ENCODE measurements at places on chromosomes 5 and 9. TPM values are rescaled to one million over a fixed set of nuclear protein-coding genes. Genes with fewer than 3 reads are reported as not detected.

Gene PCDHB2
- total RNA-seq, result 0.90 TPM

Gene TAF11L5
- not detected for total RNA-seq

Gene OBP2B
- total RNA-seq, result not detected

Gene PPP3R2
- total RNA-seq, result not detected

Gene SPINK6
- total RNA-seq, result not detected

Gene GMCL2
- not detected for total RNA-seq

Gene NR2F1
- 0.27 TPM for total RNA-seq

Gene QSOX2
- total RNA-seq, result 7.6 TPM

Gene SPATA31A3
- total RNA-seq, result not detected

Gene REEP2
- 5.0 TPM for total RNA-seq

- H3K27ac ChIP-seq, result no peak overlapping the region
- H3K27me3 ChIP-seq, result no peaks in the 10 kb centered on the region
- DNase-seq, result no peak
- H3K36me3 ChIP-seq, result no peaks in the 10 kb centered on the region
- H3K4me3 ChIP-seq, result no peak overlapping the region
These were observed 45.4 kb downstream of the ALDH1A1 start for GRCh38 chr9:72907421-72907820.

DNA sequence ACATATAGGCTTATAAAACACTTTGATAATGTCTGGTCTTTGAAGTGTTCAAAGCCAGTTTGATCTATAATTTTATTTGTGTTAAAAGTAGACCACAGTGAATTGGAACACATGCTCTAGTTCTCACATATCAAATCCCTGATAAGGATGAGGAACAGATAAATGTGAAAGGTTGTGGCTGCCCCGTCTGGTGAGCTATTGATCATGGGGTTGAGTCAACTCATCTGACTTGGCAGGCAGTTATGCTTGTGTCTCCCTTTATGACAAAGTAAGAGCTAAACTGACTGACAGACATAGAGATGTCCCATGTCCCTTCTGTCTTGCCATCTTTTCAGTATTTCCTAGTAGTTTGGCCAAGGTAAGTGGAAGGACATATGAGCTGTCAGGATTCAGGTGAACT is 2.9 kb upstream of the ERMP1 start:
- no peak overlapping the region for H3K4me3 ChIP-seq
- H3K27me3 ChIP-seq, result no peaks in the 10 kb centered on the region
- H3K36me3 ChIP-seq, result no peaks in the 10 kb centered on the region
- no peak for DNase-seq
- H3K4me1 ChIP-seq, result peaks cover 18% of the 10 kb centered on the region

DNA sequence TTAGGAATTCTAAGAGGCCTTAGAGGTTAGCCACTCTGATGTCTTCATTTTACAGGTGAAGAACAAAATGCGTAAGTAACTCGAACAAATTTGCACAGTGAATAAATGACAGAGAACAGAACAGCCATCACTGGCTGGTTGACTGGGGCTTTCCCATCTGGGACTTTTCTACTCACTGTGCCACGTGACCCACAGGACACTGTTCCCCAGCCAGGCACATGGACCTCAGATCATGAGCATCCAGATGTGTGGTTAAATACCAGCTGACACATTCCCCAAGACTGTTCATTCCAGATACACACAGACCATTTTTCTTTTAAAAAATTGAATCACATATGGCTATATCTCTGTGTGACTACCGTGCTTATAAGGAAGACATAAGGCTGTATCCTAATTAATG is 25.8 kb upstream of the MED10 start:
- H3K36me3 ChIP-seq, result no peaks in the 10 kb centered on the region
- H3K27me3 ChIP-seq, result no peaks in the 10 kb centered on the region
- no peaks in the 10 kb centered on the region for H3K4me1 ChIP-seq
- no peak overlapping the region for H3K4me3 ChIP-seq

GRCh38 chr9:99092643-99093491 is 12.0 kb upstream of the TGFBR1 start:
- no peak overlapping the region for H3K27ac ChIP-seq
- no peaks in the 10 kb centered on the region for H3K36me3 ChIP-seq
- peaks cover 3% of the 10 kb centered on the region for H3K27me3 ChIP-seq
- no peaks in the 10 kb centered on the region for H3K4me1 ChIP-seq
- no peak overlapping the region for H3K4me3 ChIP-seq

- H3K4me3 ChIP-seq, result no peak overlapping the region
- H3K27me3 ChIP-seq, result no peaks in the 10 kb centered on the region
- H3K27ac ChIP-seq, result peak overlapping the region; percentile 65
- H3K36me3 ChIP-seq, result no peaks in the 10 kb centered on the region
- no peak for DNase-seq
These were observed 287.8 kb upstream of the RASA1 start for GRCh38 chr5:86979811-86980411.

DNA sequence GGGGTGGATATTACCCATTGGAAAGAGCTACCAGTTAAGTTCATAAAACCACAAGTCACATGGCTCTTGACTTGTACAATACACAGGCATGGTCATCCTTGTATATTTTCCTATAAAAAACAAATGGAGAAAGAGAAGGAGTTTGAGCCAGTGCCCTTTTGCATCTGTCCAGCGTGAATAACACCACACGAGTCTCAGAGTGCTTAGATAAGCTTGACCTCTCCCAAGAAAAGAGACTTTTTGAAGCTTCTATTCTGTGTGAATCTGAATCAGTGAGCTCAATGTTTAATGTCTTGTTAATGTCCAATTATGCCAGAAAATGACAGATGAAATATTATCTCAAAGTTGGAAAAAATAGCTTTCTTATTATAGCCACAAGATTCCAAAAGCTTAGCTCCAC is 30.9 kb upstream of the LPAR1 start:
- H3K4me1 ChIP-seq, result no peaks in the 10 kb centered on the region
- no peak overlapping the region for H3K27ac ChIP-seq
- no peaks in the 10 kb centered on the region for H3K36me3 ChIP-seq
- no peaks in the 10 kb centered on the region for H3K27me3 ChIP-seq
- no peak overlapping the region for H3K4me3 ChIP-seq
- no peak for DNase-seq

DNA sequence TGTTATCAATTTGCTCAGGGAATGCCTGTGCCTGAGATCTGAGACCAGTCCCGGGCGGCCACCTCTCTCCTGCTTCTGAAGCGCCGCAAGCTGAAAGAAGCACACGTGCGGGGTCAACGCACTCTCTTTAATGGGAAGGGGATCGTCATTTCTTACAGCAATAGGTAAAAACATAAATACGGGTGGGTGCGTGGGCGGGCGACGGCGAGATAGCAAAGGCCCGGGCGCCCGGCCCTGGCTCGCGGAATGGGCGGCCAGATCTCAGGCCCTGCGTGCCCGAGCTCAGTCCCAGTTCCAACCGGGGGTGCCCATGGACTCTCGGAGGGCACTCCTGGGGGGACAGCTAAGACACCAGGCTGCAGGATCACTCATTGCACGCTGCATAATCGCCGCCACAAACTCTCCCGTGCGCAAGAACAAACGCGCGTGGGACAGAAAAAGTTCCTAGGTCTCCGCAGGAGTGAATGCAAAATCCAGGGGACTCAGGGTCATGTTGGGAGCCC is 3.0 kb downstream of the NKX2-5 start:
- H3K36me3 ChIP-seq, result no peaks in the 10 kb centered on the region
- H3K27me3 ChIP-seq, result peaks cover 88% of the 10 kb centered on the region
- peak overlapping the region; percentile 73 for H3K4me3 ChIP-seq
- peaks cover 34% of the 10 kb centered on the region for H3K4me1 ChIP-seq

DNA sequence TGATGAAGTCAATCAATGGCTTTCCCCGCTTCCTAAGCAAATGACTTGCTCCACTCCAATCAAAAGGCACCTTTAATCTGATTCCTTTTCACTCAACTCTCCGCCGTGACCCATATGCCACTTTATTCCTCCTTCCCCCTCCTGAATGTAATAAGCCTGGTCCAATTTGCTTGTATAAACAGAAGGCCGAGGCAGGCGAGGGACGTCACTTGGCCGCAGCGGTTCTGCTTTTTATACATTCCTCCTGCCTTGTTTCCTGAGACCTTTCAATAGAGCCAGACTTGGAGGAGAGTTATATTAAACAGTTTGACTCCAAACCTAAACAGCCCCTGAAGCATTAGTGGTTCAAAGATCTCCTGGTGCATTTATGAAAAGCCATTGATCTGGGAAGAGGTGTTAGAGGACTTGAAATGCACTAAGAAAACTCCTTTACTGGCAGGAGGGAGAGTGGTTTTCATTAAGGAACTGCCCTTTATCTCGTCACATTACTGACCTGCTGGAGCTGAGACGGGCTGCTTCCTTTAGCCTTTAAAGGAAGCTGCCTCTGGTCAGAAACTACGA is 273.4 kb downstream of the SLIT3 start:
- no peaks in the 10 kb centered on the region for H3K27me3 ChIP-seq
- H3K4me1 ChIP-seq, result no peaks in the 10 kb centered on the region
- no peak overlapping the region for H3K27ac ChIP-seq
- no peaks in the 10 kb centered on the region for H3K36me3 ChIP-seq

GRCh38 chr9:105331755-105332154 is 87.3 kb downstream of the SLC44A1 start:
- no peak for DNase-seq
- H3K4me1 ChIP-seq, result no peaks in the 10 kb centered on the region
- H3K27ac ChIP-seq, result no peak overlapping the region
- peaks cover 7% of the 10 kb centered on the region for H3K36me3 ChIP-seq
- H3K27me3 ChIP-seq, result no peaks in the 10 kb centered on the region

DNA sequence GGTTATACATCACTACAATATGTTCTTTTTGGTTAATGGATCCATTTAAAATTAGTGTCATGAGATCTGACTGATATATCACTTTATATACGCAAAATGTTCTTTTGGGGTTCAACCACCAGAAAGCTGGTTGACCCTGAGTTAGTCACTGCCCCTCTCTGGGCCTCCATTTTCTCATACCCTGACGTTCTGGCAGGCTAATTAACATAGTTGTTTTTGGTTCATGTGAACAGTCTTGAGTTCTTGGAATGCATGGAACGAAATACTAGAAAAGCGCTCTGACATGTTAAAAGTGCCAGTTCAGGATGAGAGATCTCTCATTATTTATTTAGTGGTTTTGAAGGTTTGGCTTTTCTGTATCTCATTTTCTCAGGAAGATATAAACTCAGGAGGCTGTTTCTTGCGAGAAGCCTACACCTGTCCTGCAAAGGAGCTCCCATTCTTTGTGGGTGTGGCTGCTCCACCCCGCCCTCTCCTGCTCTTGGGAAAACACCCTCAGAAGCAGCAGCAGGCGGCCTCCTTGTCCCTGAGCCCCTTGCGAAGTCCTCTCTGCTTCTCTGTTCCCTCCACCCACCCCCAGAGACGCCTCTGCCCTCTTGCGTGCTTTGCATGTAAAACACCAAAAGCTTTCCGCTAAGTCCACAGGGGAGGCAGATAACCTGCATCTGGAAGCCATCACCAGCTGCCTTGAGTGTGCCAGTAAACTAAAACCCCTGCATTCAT is 302.4 kb upstream of the PANK3 start:
- no peaks in the 10 kb centered on the region for H3K36me3 ChIP-seq
- no peak overlapping the region for H3K27ac ChIP-seq
- no peak overlapping the region for H3K4me3 ChIP-seq

- H3K27me3 ChIP-seq, result peaks cover 14% of the 10 kb centered on the region
- H3K36me3 ChIP-seq, result no peaks in the 10 kb centered on the region
- H3K4me3 ChIP-seq, result no peak overlapping the region
- no peak for DNase-seq
These were observed 58.7 kb upstream of the SMIM32 start for GRCh38 chr5:136251502-136252169.

DNA sequence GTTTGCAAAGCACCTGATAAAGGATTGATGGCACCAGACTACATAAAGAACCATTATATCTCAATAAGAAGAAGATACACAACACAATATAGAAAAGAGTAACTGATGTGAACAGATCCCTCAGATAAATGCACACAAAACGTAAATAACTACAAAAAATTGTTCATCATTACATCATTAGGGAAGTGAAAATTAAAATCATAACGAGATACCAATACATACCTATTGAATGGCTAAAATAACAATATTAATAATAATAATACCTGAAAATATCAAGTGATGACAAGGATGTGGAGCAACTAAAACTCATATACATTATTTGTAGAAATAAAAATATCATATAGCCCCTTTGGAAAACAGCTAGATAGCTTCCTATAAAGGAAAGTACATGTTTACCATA is 469.5 kb downstream of the DMRTA1 start:
- no peaks in the 10 kb centered on the region for H3K36me3 ChIP-seq
- no peak overlapping the region for H3K27ac ChIP-seq
- no peak for DNase-seq

DNA sequence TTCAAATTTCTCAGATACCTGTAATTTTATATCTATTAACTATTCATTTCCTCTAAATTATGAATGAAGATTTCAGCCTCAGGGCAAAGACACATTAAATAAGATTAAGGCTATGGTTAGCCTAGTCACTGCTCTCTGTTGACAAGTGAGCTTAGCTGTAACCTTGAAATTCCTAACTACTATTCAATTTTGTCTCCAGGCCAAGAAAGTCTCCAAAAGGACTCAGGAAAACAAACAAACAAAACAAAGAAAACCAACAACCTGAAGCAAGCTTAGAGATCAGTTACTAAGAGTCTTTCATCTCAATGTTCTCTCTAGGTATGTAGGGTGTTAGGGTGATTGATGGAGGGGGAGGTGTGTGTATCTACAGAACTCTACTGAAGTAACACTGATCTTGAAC is 9.6 kb upstream of the CTNNAL1 start:
- H3K27me3 ChIP-seq, result no peaks in the 10 kb centered on the region
- no peak for DNase-seq
- H3K4me3 ChIP-seq, result no peak overlapping the region
- peaks cover 6% of the 10 kb centered on the region for H3K36me3 ChIP-seq
- no peak overlapping the region for H3K27ac ChIP-seq
- H3K4me1 ChIP-seq, result peaks cover 37% of the 10 kb centered on the region

- H3K27ac ChIP-seq, result no peak overlapping the region
- no peaks in the 10 kb centered on the region for H3K4me1 ChIP-seq
- H3K27me3 ChIP-seq, result no peaks in the 10 kb centered on the region
- H3K36me3 ChIP-seq, result no peaks in the 10 kb centered on the region
- no peak overlapping the region for H3K4me3 ChIP-seq
These were observed 28.4 kb upstream of the KCNIP1 start for GRCh38 chr5:170475294-170476000.

DNA sequence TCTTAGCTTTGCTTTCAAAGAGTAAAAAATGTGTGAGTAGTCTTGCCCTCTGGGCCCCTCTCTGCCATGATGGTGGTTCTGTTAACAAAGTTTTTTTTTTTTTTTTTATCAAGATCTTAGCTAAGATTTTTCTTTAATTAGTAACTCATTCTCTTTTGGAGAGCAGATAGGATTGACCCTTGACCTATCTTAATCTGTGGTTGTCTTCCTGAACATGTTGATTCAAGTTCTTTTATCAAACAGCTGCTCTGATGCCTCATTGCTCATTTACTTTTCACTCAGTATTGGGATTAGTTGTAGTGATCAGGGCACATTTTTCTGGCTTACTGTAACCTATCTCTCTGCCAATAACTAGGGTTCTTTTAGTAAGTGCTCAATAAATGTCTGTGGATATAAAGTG is 106.3 kb downstream of the PCSK5 start:
- no peaks in the 10 kb centered on the region for H3K4me1 ChIP-seq
- H3K36me3 ChIP-seq, result no peaks in the 10 kb centered on the region
- H3K4me3 ChIP-seq, result no peak overlapping the region
- H3K27me3 ChIP-seq, result no peaks in the 10 kb centered on the region

GRCh38 chr5:150612405-150612804 is 28.1 kb upstream of the SYNPO start:
- no peak overlapping the region for H3K4me3 ChIP-seq
- DNase-seq, result peak; percentile 73
- H3K4me1 ChIP-seq, result peaks cover 95% of the 10 kb centered on the region

Measured in heart right ventricle (tissue), 16 donors.